ENCODE measurements at places on chromosomes 6 and 20.
A peak's percentile ranks its signal among the peaks of the same experiment; 100 is the strongest.

- DNase-seq: no peak
Observed at GRCh38 chr20:949717-950116, 33.6 kb upstream of the ANGPT4 start.

DNA sequence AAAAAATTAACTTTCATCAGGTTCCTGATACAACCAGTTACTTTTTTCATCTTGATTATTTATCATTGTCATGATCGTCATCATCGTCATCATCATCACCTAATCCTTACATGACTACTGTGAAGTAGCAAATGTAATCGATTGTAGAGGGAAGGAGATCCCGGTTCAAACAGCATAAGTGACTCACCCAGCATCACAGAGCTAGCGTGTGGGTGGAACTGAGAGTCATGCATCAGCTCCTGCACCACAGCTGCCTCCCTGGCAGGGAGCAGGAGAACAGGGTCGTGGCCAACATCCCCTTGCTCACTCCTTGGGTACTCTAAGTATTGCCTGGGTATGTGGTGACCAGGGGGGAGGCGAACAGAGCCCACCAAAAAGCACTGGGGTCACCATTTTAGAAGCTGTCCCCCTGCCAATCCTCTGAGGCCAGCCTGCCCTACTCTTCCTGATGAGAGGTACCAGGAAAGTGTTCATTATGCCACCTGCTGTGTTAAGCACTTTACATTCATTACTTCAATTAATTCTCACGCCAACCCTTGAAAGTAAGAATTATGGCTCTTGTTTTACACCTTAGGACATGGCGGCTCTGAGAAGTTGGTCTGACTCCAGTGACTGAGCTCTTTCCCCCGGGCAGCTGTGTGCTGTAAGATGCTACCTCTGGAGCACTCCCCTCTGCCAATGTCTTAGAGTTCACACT, 425.2 kb downstream of the CD83 start:
- DNase-seq: no peak

GRCh38 chr20:46174469-46175126, 56.5 kb downstream of the CD40 start:
- DNase-seq: peak; percentile 41

DNA sequence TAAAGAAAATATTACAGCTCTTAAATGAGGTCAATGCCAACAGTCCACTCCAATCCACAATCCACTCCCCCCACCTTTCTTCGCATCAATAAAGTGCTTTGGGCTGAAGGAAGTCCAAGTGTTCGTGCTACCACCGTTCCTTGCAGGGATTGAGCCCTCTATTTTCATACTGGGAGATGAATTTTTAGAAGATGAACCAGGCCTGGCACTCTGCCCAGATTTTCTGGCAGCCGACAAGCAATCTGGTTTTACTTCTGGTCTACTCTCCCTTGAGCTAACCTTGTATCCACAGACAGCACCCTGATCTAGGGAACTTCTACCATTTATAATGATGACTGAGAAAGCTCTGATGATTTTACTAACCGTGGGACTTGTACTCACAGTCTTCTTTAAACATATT, 72.3 kb downstream of the BTBD9 start:
- DNase-seq: no peak

DNA sequence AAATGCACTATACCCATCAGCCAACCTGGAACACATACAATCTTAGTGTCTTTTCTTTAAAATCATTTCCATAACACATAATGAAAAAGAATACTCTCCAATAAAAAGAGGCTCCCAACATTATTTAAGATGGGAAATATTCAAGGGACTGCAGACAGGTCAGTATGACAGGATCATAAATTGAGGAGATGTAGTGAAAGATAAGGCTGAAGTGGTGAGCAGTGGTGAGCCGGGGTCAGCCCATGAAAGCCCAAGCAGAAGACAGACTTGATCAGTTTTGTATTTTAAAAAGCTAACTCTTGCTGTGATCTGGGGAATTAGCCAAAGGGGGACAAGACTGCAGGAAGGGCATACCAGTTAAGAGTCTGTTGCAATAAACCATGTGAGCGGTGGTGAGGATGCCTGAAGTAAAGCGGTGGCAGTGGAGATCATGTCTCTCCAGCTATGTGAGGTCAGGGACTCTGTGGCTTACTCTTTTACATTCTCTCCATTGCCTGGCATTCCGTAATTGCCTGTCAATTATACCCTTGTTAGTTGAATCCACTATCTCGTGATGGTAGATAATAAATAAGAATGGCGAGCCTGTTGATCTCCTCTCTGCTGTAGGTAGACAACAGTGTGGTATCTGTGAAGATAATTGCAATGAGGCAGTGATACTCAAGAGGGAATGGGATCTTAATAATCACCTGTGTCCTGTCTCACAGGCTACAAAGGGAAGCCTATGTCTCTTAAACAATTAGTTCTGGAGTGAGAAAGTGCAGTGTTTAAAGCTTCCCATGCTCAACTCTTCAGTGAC, 97.4 kb downstream of the FILIP1 start:
- DNase-seq: no peak

GRCh38 chr6:125275779-125276178, 26.0 kb downstream of the HDDC2 start:
- DNase-seq: no peak

- no peak for DNase-seq
Observed at GRCh38 chr20:42370075-42370474, 751.9 kb upstream of the CHD6 start.

- DNase-seq: no peak
Observed at GRCh38 chr6:35723587-35723986, 13.2 kb upstream of the ARMC12 start.

GRCh38 chr6:6901945-6902344, 205.8 kb upstream of the RREB1 start:
- no peak for DNase-seq

GRCh38 chr6:88238065-88238464, 71.9 kb upstream of the CNR1 start:
- DNase-seq: no peak

DNA sequence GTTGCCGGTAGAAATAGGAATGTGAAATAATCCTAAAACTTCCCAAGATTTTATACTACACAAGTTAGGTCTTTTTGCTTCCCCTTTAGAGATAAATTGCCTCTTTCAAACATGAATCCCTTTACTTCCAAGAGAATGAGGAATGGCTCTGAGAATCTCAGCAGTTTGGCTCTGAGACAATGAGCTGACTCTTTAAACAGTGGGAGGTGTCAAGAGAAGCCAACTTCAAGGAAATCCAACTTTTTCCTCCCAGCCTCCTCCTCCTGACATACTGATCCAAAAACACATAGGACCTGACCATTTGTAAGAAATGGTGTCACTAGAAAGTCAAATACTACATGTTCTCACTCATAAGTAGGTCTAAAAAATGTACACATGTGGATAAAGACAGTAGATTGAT, 154.2 kb downstream of the ALDH8A1 start:
- DNase-seq: no peak

GRCh38 chr6:136790411-136791295, 1.6 kb downstream of the MAP3K5 start:
- DNase-seq: no peak

DNA sequence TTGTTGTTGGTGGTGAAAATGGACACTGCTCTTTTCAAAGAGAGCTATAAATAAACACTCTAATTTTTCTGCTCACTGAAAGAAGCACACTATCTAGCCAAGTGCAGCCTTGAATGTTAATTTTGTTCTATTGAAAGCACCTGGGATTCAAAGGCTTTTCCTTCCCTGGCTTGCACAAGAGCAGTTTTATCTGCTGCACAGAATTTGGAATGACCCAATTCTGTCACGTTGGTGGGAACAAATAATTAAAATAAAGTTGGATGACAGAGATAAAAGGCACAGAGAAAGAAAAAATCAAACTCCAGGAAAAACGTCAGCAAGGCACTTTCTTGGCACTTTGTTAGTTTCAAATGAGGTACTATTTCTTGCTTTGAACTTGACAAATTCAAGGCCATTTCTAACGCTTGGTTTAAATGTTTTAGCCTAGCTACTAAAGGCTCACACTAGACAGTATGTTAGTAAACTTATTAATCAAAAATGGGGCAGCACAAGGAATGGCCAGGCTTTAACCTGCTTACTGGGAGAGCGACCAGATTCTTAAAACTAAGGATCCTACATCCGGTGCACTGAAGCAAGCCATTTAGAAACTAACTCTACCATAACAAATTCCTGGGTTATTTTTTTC, 145.5 kb upstream of the ARG1 start:
- DNase-seq: no peak

DNA sequence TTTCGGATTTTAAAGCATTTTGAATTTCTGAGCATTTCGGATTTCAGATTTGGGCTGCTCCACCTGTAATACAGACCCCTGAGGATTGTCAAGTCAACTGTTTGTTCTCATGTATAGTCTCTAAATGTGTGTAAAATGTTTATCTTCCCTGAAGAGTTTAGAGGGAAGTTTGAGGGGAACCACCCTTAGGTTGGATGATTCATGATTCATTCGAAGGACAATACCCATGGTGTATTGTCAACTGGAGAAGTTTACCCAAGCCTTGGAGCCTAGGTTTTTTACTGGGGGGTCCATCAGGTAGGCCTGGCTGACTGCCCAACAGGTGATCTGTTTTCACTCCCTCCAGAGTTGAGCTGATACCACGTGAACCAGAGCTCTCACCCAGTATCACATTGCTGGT, 18.9 kb downstream of the GSTA4 start:
- no peak for DNase-seq

DNA sequence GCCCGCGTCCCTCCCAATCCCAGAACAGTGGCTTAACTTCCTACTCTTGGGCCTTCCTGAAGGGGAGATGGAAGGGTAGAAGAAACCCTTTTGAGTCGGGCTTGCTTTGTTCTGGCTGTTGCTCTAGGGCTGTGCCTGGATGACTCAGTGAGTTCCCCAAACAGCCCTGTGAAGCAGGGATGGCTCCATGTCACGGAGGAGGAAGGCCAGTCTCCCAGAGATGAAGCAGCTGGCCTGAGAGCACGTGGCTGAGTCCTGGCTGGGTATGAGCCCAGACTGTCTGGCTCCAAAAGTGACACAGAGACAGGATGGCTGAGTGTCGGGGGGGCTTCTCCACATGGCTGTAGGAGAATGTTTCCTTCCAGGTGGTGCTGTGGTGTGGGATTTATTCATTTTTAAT, 4.6 kb downstream of the SYTL3 start:
- no peak for DNase-seq

DNA sequence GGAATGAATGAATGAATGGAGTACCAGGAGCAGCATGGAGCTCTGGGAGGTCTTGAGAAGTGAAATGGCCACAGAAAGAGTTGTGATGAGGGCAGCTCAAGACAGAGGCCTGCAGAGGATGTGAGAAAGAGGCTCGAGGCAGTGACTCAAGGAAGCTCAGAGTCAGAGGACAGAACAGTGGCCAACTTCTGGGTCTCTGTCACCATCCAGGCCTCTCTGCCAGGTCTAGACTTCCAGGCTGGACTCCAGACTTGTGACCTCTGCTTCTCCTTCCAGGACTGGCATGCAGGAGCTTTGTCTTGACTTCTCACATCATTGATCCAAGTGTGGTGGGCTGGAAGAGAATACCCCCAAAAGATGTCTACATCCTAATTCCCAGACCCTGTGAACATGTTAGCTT, 119.8 kb downstream of the TOX2 start:
- DNase-seq: no peak

DNA sequence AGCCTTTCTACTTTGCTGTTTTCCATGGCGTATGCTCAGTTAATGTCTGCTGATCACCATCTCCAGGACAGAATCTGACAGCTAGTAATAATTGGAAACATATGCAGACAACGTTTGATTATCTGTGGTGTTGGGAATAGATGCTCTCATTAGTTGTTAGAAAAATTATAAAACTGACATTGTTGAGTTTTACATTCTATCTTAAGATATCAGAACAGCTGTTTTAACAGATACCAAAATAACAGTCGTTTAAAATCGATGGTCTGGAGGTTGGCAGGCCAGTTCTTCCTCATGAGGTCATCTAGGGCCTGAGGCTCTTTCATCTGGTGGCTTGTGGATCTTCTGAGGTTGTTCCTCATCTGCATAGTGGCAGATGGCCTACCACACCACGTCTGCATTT, 137.6 kb downstream of the AIG1 start:
- no peak for DNase-seq
